Stimulated activated CD8-positive, alpha-beta memory T cell treated with anti-CD3 and anti-CD28 coated beads, Interleukin-15, amount 100 ng/mL, for 24 hours (primary cell): ENCODE measurements at places on chromosomes 5 and 9.

- DNase-seq: no peak
Measured at GRCh38 chr9:104745852-104746251, 1.6 kb upstream of the NIPSNAP3A start.

DNA sequence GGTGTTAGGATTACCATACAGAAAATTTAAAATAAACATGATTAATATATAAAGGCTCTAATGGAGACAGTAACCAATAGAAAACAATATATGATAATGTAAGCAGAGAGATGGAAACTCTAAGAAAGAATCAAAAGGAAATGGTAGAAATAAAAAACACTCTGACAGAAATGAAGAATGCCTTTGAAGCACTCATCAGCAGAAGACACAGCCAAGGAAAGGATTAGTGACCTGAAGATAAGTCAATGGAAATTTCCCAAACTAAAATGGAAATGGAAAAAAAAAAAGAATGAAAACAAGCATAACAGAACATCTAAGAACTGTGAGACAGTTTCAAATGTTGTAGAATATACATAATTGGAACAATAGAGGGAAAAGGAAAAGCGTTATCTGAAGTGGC, 302.6 kb downstream of the DRD1 start:
- no peak for DNase-seq

GRCh38 chr9:70811638-70812037, 309.8 kb downstream of the TRPM3 start:
- DNase-seq: no peak

DNA sequence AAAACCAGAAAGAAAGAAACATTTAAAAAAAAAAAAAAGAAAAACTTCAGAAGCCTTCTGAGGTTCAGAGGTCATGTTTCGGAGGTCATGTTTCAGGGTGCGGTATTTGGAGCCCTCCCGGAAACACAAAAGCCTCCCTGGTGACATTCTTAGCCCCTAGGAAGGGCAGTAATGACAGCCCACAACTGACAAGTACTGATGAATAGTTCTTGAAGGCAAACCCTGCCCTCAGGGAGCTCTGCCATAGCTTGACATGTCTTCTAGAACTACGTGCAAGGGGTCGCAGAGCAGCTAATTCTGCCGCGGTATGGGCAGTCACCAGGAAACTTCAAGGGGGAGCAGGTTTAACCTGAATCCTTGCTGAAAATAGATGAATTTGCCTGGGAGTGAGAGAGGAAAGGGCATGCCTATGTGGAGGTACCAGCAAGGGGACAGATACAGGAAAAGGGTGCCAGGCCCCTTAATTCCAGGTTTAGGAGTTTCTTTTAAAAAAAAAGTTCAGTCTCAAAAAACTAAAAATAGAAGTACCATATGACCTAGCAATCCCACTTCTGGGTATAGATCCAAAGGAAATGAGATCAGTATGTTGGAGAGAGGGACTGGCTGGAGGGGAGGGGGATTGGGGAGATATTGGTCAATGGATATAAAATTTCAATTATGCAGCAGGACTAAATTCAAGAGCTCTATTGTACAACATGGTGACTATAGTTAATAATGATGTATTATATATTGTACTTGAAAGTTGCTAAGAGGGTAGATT, 98.4 kb downstream of the C9orf152 start:
- no peak for DNase-seq

GRCh38 chr5:34791761-34792244, 47.2 kb upstream of the TTC23L start:
- DNase-seq: no peak

DNA sequence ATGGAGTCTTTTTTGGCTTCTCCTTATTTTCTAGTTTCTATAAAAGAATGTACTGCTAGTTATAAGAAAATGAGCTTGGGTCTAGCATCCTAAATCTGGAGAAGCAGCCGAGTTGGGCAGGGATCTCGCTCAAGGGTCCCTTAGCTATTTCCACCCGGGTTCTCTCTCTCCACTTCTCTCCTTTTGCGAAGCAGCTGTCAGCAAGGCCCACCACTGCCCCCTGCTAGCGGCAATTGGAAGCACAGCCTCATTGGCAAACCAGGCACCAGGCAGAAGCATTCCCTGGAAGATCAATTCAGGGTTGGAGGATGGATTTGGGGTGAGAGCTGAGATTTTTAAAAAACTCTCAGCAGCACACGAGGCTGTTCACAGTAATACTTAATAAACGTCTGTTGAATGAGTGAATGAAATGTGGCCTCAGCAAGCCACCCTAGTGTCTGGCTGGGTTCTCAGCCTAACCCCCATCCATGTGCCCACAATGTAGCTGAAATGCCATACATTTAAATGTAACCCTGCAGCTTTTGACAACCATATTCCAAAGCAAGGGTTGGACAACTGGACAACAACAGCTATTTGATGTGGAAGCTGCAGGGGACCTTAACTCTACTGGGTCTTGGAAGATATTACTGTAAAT, 34.6 kb upstream of the TNIP1 start:
- peak; percentile 43 for DNase-seq

DNA sequence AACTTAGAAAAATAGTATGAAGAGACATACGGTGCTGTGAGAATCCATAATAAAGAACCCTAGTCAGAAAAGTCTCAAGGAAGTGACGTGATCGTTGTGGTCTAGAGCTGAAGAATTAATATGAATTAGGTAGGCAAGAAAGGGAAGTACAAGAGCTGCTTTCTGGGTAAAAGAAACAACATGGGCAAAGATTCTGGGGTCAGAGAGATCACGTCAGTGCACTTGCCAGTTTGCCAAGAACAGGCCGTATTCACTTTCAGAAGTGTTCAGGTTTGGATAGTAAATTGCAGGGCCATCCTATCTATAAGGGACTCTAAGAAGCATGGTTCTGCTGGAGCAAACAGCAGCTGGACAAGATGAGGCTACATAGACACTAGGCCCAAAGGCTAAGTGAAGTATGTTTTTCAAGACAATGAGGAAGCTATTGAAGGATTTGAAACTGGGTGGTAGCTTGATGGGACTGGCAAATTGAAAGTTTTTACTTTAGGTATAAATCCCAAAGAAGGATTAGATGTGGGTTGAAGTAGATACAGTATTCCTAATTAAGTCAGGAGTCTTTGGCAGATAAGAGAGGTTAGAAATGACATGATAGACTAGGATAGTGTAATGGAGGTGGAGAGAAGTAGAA, 4.8 kb upstream of the CHD1 start:
- DNase-seq: no peak

- DNase-seq: no peak
Measured at GRCh38 chr5:145960848-145961600, 24.6 kb downstream of the SH3RF2 start.

DNA sequence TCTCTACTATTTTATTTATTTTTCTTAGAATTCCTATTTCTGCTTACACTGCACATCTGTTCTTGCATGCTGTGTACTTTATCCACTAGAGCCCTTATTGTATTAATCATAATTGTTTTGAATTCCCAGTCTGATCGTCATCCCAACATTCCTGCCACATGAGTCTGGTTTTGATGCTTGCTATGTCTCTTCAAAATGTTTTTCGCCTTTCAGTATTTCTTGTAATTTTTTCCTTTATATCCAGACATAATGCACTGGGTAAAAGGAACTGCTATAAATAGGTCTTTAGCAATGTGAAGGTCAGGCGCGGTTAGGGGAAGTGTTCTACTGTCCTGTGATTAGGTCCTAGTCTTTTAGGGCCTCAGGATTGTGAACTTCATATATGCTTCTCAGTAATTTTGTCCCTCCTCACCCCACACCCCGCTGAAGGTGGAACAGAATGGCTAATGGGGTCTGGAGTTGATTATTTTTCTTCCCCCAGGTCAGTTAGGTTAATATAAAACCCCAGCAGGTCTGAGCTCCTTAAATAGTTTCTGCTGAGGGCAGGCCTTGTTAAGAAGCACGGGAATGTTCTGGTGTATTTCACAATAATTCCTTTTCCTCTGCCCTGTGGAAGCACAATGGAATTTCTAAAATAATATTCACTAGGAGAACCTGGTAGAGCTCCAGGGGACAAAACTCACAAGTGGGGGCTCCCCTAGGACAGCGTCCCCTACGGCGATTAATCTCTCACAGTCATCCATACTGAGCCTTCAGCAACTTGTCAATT, 146.6 kb upstream of the TUT7 start:
- DNase-seq: no peak
